ENCODE measurements at places on chromosomes 2 and 18. TPM values are rescaled to one million over a fixed set of nuclear protein-coding genes. Genes with fewer than 3 reads are reported as not detected.

GRCh38 chr2:45843136-45843535, 191.7 kb downstream of the PRKCE start:
- no peak for DNase-seq

DNA sequence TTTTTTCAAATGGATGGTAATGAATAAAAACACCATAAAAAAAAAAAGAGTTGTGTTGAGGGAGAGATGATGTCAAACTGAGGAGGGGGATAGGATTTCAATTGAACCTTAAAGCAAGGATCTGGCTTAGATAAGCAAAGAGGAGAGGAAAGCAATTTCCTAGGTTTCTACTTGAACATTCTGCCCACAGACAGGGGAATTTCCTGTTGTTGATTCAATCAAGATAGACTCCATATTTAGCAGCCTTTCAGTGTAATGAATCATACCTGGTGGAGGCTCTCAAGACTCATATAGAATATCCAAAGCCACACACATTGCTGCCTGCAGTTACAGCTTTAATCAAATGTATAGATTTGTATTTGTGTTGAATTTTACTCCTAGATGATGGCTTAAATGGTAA, 294.4 kb upstream of the PIK3C3 start:
- DNase-seq = no peak

- no peak for DNase-seq
These were observed 268.2 kb upstream of the SESTD1 start for GRCh38 chr2:179532863-179533278.

The XRCC5 gene
- total RNA-seq = 283 TPM

The MALL gene
- 0.24 TPM for total RNA-seq

The CASP10 gene
- 12.1 TPM for total RNA-seq
